ENCODE measurements at places on chromosomes 1 and 21.

GRCh38 chr1:112998592-112999235 is 42.7 kb upstream of the SLC16A1 start:
- DNase-seq: peak; percentile 85

- DNase-seq: peak; percentile 93
These were observed 5.6 kb upstream of the TNFSF18 start for GRCh38 chr1:173056365-173056764.

DNA sequence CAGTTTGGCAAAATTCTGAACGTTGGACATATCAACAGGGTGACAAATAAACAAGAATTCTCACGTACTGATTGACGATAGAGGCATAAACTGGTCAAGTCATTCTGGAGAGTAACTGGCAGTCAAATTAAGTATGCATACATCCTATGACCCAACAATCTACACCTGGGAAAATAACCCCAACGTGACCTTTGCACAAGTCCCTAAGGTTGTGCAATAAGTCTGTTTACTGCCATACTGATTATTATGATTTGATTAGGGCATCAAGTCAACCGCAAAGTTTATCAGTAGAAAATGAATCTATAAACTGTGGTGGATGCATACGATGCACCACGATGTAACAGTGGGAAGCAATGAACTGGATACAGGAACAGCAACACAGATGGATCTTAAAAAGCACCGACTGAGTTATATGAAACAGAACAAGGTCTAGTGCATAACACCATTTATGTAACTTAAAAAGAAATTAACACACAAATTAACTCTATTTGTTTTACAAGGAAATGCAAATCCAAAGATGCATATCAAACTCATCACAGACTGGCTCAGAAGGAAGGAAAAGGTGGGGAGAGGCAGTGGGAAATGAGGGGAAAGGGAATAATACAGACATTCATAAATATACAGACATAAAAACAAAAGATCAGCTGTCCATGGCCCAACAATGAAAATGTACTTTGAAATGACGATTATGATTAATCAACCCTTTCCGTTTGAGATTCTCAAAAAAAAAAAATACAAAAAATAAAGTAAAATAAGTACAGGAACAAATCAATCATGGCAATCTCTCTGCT is 41.0 kb upstream of the SEC16B start:
- DNase-seq: no peak

- DNase-seq: no peak
These were observed 274.9 kb downstream of the FOXD2 start for GRCh38 chr1:47712596-47713299.

- no peak for DNase-seq
These were observed 7.1 kb downstream of the LGR6 start for GRCh38 chr1:202200669-202201068.
